NCI-H2081 (cell line): ENCODE measurements at places on chromosomes 6 and 20.

DNA sequence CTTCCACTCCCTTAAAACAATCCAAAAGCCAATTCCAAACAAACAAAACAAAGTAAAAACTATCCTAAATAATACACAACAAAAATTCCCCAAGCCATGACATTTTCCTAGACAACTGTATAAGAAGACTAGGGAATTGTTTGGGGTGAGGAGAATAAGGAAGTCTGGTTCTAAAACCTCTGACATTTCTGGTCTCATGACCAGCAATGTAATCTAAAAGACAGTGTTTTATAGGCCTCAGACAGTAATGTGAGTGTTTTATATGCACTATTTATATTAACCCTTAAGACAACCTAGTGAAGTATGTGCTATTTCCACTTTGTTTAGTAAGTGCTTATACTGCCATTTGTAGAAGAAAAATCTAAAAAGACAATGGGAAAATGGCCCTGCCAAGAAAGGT lies 13.0 kb upstream of the RCAN2 start:
- no peak for DNase-seq

DNA sequence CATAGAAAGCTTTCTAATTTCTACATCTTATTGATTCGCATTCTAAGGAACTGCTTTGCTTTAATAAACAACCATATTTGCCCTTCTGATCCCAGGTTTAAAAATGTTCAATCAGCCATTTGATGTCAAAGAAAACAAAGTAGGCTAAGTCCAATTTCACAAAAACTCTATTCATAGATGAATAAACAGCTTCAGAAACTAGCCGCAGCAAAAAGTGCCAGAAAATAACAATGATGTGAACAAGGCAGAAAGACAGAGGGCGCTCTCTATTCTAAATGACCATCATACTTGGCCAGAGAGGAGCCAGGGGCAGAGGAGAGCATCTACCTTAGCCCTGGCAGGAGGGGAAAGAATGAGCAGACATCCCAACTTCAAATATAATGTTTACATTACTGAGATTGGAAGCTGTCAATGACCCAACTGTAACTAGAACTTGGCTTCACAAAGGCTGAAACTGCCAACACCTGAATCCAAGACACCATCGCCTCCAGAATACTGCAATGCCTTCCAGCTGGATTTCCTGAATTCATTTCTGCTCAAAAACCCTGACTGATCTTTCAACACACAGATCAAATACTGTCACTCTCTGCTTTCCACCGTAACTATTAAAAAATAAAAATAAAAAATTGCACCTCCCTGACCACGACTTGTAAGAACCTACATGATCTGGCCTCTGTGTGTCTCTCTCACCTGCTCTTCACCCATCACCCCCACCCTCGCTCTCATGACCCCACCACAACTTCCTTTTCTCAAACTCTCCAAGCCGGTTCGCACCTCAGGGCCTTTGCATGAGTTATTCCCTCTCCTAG lies 9.5 kb downstream of the CNKSR3 start:
- DNase-seq: no peak

GRCh38 chr20:23091721-23092383 lies 5.7 kb upstream of the CD93 start:
- no peak for DNase-seq

GRCh38 chr20:19336631-19337030 lies 124.2 kb downstream of the SLC24A3 start:
- DNase-seq: no peak

GRCh38 chr6:24985323-24985722 lies 49.6 kb upstream of the RIPOR2 start:
- no peak for DNase-seq

DNA sequence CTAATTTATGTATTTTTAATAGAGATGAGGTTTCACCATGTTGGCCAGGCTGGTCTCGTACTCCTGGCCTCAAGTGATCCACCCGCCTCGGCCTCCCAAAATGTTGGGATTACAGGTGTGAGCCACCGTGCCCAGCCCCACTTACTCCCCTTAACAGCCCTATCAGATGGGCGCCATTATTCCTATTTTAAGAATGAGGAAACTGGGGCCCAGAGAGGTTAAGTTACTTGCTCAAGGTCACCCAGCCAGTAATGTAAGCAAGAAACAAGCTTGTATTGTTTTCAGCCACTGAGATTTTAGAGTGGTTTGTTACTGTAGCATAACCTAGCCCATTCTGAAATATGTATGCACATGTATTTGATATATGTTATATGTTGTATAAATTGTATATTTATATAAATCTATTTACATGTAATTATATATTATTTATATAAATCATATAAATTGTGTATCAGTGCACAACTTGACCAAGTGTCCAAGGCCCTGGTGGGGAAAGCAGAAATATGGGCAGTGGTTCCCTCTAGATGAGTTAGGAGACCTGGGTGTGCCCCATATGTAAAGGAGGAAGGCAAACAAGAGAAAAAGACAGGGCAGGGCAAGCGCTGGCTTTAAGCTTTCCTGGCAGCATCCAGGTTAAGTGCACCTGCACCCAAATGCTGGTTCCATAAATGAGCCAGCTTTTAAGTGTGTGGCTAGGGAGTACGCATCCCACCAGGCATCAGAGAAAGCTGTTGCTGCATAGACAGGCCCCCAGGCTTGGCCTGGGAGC lies 1.2 kb upstream of the GUCA1A start:
- DNase-seq: no peak

DNA sequence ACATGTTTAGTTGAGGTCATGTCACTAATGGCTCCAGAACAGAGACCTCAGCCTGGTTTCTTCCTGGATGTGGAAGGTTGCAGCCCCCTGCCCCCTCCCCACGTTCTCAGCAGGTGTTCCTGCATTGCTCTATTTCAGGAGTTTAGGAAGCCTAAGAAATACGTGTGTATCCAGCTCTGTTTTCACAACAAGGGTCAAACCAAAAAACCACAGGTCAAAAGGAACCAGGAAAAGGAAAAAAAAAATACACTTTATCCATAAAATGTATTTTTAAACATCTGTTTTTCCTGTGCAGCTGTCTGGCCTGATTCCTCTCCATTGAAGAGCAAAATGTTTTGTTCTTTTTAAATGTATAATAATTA lies 107.9 kb upstream of the PLEKHG1 start:
- DNase-seq: no peak

DNA sequence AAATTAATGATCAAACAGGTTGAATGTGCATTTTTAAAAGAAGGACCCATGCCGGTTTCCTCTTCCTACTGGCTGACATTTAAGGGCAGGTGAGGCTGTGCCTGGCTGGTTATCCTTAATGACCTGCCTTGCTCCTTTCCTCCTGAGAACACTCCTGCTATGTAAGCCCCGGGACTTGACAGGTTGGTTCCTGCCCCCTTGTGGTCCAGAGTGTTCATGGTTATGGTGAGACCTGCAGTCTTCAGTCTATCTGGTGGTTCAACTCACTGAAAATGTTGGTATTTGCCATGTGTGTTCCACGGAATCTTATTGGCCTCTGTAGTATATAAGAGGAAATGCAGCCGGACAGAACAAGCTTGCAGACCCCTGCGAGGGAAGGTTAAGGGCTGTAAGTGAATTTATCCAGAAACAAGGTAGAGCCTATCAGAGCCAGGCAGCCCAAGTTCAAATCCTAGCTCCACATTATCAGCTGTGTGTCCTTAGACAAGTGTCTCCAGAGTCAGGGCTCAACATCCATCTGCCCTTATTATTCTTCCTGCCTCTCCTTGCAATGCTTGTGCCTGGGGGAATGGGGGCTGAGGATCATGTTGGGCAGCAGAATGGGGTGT lies 5.2 kb upstream of the BPIFA3 start:
- DNase-seq: peak; percentile 70

DNA sequence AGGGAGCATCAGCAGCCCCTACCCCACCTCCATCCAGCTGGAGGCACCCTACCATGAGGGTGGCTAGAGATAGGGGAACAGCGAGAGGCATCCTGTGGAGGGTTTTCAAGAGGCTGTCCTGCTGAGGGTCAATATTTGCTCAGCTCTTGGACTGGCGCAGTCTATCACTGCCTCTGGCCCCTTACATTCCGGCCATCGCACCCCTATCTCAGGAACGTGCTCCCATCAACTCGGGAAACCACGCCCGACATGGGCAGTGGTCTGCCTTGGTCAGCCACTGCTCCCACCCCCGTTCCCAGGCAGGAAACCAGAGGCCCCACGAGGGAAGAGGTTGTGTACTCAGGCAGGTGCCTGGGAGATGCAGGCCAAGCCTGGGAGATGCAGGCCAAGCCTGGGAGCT lies 57.9 kb downstream of the VEGFA start:
- no peak for DNase-seq

GRCh38 chr20:1872459-1873097 lies 22.6 kb upstream of the SIRPA start:
- DNase-seq: no peak

DNA sequence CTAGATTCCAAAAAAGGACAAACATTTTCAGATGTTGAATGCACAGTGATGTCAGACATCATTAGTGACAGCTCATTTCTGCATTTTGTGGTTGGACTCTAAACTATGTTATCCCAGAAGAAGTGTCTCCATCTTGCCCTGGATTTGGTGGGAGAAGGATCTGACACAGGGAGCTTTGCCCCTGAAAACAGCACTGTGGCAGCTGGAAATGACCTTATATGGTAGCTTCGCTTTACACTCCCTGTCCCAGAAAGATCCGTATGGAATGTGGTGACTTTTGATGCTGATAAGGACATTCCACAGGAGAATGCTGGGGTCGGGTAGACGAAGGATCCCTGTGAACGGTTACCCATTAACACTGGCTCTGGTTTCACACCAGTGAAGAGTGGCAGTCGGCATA lies 87.2 kb upstream of the EDN1 start:
- no peak for DNase-seq

GRCh38 chr6:166849749-166850183 lies 106.6 kb downstream of the RNASET2 start:
- DNase-seq: no peak

DNA sequence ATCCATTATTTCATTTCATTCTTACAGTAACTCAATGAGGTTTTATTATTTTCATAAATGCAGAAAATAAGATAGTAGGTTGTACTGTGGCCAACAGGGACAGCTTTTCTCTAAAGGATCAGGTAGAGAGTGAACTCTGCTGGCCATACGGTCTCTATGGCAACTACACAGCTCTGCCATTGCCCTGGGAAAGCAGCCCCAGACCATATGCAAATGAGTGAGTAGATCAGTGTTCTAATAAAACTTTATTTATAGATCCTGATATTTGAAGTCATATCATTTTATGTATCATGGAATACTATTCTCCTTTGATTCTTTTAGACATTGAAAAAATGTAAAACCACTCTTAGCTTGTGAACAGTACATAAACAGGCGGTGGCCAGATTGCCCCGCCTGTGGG lies 192.5 kb upstream of the RREB1 start:
- DNase-seq: no peak

GRCh38 chr6:134809130-134809529 lies 140.8 kb downstream of the ALDH8A1 start:
- no peak for DNase-seq

DNA sequence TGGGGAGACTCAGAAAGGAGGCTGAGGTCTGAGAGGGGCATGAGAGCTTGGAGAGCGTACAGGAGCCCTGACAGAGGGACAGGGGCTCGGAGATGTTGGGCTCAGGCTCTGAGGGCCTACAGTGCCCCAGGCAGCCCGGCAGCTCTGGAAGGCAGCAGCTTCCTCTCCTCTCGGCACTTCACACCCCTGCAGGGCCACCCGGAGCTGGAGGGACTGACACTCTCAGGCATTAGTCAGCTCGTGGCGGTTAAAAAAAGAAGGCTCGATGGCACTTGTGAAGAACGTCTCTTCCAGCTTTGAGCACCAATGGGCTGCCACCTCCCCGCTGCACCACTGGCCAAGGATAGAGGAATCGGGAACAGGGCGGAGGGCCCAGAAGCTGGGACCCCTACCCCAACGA lies 62.6 kb upstream of the SIRPA start:
- no peak for DNase-seq

GRCh38 chr20:19330731-19331130 lies 118.3 kb downstream of the SLC24A3 start:
- no peak for DNase-seq

GRCh38 chr20:890666-891057 lies 25.5 kb downstream of the ANGPT4 start:
- no peak for DNase-seq

GRCh38 chr6:146946559-146946958 lies 257.7 kb upstream of the STXBP5 start:
- DNase-seq: no peak

DNA sequence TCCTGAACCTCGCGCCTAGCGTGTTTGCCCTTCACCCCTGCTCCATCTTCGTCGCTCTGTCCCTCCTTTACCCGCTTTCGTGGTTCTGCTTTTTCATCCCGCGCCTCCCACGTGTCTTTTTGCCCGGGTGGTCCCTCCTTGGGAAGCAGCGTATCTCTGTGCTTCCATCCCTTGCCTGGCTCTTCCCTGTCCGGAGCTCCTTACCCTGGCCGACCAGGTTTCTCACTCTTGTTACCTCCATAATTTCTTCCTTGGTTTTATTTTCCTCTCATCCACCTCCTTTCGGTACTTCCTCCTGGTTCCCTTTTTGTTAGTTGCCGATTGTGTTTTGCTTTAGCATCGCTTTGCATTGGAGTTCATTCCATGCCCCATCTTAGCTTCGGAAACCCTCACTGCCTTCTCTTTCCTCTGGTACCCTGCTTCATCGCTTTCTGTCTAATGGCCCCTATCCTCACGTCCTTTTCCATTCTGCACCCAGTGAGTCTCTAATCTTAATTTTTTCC lies 735 bp downstream of the FAM135A start:
- no peak for DNase-seq

DNA sequence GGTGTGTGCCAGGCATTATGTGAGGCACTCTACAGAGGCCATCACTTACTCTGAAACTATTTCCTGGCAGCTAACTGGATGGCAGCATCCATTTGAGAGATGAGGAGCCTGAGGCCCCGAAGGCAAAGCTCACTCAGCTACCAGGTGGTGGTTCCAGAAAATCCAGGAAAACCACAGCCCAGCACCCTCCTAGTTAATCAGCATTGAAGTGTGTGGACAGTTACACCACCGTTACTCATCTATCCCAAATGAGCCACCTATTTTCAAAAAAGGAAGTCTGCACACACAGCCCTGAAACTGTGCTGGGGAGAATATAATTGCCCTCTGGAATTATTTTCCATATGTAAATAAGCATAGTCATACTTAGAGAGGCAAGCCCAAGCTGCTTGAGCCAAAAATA lies 67.4 kb downstream of the CNBD2 start:
- no peak for DNase-seq

GRCh38 chr20:54419531-54419930 lies 55.9 kb upstream of the DOK5 start:
- DNase-seq: no peak

DNA sequence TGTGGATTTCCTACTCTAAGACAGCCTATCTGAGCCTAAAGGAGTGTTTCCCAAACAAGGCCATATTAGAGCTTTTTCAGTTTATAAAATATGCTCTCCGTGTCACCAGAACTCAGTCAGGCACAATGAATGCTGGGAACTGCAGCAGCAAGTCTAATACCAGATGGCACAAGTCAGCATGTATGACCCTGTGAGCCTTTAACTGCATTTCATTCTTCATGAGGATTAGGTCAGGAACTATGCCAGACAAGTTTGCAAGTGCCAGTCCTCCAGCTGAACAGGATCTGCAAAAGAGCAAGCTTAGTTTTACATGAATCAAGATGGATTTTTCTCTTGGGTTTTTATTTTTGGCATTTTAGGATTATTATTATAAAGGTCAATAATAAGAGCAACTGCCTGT lies 66.7 kb upstream of the SAMD5 start:
- DNase-seq: no peak
